ENCODE measurements at places on chromosomes 2 and 18.

- no peak for DNase-seq
These were observed 1.6 kb downstream of the MFSD2B start for GRCh38 chr2:24011250-24012104.

DNA sequence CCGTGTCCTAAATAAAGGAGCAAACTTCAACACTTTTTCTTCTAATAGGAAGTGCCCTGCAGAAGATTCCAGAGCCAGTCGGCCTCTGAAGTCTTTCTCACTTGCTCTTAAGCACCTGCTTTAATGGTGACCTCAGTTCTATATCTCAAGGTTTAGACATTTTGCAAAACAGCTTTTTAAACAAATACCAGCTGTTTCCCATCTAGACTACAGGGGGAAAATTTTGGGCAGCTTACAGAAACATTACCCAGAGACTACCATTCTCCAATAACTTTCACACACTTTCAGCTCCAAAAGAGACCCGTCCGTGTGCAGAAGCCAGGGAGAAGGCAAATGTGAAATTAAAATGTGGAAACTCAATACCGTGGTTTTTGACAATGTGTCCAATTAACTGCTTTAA, 285.3 kb upstream of the CCDC68 start:
- no peak for DNase-seq

DNA sequence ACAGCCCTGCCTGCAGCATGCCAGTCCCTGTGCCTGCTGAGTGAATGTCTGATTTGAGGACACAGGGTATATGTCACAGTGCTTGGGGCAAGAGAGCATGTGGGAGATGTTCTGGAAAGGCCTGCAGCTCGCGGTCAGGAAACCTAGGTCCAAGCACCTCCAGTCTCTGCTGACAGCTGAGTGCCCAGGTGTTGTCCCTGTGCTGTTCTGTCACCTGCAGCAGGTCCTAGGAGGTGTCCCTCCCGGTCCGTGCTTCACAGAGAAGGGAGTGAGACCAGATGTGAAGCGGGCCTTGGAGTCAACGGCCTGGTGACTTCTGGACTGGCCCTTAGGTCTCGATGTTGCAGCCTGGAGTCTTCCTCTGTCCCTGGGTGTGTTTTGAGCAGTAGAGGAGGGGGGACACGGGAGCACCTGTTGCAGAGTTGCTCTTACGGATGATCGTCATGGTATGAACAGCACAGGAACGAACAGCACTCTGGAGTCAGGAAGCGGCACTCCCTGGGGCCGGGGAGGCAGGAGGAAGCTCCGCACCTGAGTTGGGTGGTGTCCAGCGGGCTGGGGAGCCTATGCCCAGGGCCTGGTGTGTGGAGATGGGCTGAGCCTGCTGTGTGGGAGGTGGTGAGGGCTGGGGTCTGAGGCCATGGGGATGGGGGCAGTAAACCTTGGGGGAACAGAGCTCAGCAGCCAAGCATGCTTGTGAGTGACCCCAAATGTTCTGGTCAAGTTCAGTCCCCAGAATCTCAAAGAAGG, 21.6 kb upstream of the ARHGEF4 start:
- no peak for DNase-seq

DNA sequence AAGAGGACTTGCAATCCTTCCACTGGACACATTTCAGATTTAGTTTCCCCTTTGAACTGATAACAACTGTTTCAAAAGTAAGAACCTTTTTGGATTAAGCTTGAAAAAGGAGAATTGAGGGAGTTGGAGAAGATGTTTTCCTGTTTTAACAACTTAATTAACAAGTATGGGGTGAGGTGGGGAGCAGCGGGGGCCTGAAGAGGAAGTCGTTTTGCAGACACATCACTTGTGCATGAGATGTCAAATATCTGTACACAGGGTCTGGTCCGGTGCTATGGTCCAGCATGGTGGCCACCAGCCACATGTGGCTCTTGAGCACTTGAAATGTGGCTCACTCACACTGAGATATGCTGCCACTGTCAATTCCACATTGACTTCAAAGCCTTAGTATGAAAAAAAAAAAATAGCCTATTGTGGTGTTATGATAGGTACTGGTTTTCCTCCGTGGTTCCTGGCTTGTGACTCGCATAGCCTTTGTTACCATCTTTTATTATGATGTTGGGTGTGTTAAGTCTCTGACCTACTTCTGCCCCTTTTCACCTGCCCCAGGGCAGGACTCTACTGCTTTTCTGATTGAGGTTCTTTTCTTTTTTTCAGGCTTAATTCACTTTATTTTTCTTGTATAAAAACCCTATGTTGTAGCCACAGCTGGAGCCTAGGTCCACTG, 205.5 kb downstream of the BCL2 start:
- no peak for DNase-seq

DNA sequence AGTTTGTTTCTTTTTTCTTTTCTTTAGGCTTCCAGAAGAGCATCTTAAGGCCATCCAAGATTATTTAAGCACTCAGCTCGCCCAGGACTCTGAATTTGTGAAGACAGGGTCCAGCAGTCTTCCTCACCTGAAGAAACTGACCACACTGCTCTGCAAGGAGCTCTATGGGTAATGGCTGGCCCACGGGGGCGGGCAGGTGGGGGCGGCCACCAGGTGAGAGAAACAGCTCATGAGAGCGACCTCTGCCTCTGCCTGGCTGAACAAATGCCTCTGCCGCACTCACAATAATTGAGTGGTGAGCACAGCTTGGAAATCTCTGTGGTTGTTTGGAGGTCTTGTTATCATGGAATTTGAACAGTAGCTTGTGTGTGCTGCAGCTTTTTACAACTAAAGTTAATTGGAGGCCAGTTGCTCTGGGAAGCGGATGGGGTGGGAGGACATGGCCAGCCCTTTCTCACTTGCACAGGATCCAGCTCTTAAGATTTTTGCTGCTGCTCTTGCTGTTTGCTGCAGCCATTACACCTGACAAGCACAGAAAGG, 70.4 kb downstream of the INPP5D start:
- DNase-seq: no peak
